GM19239 (cell line): ENCODE measurements at places on chromosomes 12 and 14.

DNA sequence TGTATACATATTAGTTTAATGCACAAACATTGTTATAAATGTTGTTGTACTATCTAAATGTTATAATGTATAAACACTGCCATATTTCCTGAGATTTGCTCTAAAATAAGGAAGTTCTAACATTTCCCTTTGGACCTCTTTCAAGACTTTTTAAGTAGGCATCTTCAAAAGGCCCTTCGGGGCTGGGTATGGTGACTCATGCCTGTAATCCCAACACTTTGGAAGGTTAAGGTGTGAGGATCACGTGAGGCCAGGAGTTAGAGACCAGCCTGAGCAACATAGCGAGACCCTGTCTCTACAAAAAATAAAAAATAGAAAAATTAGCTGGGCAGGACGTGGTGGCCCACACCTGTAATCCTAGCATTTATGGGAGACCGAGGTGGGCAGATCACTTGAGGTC, 35.5 kb downstream of the FBLN5 start:
- DNase-seq, result no peak

DNA sequence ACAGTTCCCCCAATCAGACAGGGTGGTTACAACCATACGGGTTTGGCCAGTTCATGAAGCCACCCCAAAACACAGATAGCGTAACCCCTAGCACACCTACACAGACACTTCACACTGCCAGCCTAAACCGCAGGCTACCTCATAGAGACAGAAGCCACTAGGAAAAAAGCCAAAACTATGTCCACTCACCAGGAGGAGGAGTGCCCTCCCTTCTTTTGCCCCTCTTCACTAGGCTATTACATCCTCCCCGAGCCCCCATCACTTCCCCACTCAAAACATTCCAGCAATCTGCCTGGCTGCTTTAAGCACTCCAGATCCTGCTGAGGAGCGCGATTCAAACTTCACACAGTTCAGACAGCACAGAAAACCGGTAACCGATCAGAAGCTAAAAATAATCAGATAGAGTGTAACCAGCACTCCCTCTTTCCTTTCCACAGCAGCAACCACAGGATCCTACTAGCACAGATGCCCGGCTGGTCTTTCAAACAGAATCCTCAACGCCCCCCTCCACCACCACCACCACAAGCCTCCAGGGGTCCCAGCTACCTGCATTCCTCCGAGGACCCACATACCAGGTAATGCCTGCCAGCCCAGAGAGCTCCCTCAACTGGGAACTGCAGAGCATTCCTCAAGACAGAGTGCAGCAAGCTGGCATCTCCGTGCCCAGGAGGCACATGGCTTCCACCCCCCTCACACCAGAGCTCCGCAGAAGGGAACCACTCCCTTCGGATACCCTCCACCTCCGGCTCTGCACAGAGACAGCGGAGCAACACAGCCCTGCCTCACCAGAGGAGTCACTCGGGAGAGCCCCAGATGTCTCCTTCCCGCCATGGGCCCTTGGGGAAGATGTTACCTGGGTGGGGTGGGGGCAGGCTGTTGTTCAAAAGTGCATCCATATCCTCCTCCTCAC, 1.5 kb downstream of the CHD4 start:
- no peak for DNase-seq

GRCh38 chr14:81805785-81806184, 272.1 kb upstream of the SEL1L start:
- no peak for DNase-seq

DNA sequence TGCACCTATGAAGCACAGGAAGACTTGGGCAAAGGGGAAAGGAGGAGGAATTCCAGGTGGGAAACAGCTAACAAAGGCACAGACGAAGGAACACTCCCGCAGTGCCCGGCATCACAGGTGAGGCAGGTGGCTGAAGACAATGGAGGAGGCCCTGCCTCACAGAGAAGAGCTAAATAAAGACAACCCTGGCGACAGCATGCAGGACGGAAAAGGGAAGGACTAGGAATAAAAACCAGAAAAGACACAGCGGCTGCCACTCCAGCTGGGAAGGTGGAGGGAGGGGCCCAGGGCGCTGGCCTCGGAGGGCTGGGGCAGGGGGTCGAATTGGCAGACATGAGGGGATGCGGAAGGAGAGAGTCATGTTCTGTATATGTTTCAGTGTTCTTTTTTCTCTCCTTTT, 43.0 kb upstream of the ANO2 start:
- no peak for DNase-seq

DNA sequence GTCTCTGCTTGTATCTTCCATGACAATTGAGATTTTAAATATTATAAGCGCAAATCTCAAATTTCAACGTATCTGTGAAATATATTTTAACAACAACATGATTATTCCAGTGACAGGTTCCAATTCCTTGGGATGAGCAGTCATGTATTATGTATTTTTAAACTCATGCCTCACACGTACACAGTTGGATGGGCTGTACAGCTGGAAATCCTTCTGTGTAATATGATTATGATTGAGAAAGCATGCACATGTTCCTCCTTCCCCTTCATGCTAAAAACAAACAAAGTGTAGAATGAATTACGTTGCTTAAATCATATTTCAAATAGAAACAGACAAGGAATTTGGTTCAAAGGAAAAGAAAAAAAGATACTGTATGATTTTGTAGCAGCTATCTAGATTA, 428.3 kb downstream of the TMTC2 start:
- no peak for DNase-seq

- no peak for DNase-seq
Measured at GRCh38 chr12:106333756-106334155, 23.8 kb upstream of the POLR3B start.

GRCh38 chr12:101356794-101357193, 50.8 kb downstream of the ARL1 start:
- no peak for DNase-seq

GRCh38 chr12:122862110-122862634, 26.9 kb downstream of the HIP1R start:
- DNase-seq, result no peak

- no peak for DNase-seq
Measured at GRCh38 chr12:6280672-6281071, 29.8 kb upstream of the PLEKHG6 start.

DNA sequence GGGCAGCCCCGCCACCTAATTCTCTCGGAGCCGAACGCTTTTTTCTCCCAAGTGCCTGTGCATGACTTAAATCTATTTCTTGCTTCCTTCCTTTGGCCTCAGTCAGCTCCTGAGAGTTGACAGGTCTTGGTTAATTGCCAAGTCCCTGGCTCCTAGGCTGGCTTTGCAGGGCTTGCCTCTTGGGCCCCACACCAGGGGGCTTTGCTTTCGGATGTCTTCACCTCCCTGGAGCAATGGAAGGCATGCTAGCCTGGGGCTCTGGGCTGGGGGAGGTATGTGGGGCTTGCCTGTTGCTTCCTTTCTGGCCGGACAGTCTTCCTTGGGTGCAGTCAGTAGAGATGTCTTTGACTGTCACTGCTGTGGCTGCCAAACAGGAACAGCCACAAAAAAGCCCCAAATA, 2.2 kb upstream of the KRT80 start:
- no peak for DNase-seq

- DNase-seq, result no peak
Measured at GRCh38 chr12:78035901-78036606, 205.4 kb downstream of the NAV3 start.

GRCh38 chr14:75454963-75455546, 27.2 kb downstream of the JDP2 start:
- DNase-seq, result no peak

DNA sequence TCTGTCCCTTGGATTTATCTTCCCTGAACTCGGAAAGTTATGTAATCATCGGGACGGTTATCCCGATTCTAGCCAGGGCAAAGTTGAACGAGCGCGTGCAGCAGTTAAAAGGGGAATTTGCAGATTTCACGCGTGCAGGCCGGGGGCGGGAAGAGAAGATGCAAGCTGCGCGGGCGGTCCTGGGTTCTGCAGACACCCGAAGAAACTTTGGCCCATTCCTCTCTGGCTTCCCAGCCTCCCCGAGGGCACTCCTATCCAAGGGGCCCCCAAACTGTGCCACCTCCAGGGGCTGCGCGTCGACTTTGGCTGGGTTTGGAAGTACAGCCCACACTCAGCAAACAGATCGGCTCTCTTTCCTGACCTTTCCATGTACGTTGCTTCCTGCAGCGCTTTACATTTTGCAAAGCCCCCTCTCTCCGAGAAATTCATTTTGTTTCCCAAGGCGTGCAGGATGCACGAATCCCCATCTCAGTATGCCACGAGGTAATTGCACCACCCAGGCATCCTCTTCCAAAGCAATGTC, 941 bp upstream of the PPP1CC start:
- no peak for DNase-seq
